ENCODE measurements at places on chromosomes 1 and 21.
A peak's percentile ranks its signal among the peaks of the same experiment; 100 is the strongest.

DNA sequence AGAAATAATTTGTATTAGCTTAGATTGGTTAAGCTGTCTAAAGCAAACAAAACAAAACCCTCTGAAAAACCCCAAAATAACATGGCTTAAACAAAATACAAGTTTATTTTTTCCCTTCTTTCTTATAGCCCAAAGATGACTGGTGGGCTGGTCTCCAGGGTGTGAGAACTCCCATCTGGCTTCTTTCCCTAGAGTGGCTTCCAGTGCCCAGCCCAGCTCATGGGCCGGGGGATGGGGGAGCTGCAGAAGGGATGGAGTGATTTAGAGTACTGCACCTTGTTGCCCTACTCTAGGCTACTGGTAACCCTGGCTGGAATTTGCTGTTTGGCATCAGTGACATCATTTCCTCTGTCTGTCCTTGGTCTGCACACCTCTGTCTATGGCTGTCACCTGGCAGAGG is 223.0 kb downstream of the PBX1 start:
- DNase-seq = no peak

- DNase-seq = no peak
These were observed 722.2 kb downstream of the RWDD3 start for GRCh38 chr1:95956215-95956614.

- no peak for DNase-seq
These were observed 146.3 kb upstream of the C8B start for GRCh38 chr1:57112148-57112547.

GRCh38 chr1:174726167-174726879 is 273.4 kb upstream of the CACYBP start:
- DNase-seq = no peak

DNA sequence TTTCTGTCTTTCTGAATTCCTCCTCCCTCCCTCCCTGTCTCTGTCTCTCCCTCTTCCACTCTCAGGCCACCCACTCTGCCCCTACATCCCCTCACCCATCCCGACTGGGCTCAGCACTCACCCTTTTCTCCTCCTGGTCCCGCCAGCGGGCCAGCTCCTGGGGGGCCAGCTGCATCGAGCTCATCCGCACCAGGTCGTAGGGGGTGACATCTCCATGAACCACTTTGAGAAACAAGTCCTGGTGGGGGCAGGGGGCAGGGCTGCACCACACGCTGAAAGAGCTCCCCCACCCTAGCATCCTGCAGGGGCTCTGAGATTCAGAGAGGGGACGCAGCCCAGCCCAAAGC is 17.8 kb downstream of the SPOCD1 start:
- no peak for DNase-seq

DNA sequence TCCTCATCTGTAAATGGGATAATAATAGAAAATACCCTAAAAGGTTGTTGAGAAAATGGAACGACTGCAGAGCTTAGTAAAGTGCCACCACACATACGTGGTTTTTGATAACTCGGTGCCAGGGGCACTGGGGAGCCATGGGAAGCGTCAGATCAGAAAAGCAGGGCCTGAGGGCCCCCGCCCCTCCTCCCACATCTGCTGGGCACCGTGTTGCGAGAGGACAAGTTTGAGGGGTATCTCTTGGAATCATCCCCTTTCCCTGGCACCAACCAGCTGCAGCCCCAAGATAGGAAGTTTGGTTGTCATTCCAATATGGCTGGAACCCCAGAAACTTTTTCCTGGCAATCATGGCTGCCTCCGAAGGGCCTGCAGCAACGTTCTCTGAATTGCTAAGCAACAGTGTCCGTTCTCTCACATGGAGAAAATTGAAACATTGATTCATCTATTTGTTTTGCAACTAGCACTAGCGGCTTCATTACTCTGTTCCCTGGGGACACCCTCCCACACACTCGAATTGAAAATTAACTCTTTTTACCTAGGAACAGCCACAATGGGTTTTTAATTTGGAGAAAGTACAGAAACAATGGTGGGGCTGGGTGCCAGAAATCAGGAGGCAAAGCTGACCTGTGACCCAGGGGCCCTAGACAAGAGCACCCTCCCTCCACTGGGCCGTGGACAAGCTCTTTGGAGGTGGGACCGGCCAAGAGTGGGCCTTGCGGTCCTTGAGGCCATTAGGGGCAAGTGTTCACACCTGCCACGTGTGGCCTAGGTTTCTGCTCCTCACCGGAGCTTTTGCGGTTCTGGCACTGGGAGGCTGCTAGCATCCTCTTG is 190.0 kb upstream of the VAMP3 start:
- DNase-seq = peak; percentile 12

DNA sequence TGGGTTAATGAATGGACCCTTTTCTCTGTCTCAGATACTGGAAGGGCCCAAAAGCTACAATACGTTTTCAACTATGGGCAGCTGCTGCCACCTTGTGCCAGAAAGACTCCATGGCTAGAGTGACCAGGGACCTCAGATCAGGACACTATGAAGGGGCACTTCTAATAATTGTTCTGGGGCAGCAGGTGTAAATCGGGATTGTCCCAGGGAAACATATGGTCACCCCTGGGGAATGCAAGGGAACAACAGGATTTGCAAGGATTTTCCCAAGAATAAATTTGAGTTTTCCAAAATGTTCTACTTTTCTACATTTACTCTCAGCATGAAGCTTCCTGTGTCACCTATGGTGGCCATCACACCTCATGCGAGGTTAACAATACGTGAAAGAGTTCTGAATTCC is 12.0 kb upstream of the FCAMR start:
- DNase-seq = peak; percentile 23

DNA sequence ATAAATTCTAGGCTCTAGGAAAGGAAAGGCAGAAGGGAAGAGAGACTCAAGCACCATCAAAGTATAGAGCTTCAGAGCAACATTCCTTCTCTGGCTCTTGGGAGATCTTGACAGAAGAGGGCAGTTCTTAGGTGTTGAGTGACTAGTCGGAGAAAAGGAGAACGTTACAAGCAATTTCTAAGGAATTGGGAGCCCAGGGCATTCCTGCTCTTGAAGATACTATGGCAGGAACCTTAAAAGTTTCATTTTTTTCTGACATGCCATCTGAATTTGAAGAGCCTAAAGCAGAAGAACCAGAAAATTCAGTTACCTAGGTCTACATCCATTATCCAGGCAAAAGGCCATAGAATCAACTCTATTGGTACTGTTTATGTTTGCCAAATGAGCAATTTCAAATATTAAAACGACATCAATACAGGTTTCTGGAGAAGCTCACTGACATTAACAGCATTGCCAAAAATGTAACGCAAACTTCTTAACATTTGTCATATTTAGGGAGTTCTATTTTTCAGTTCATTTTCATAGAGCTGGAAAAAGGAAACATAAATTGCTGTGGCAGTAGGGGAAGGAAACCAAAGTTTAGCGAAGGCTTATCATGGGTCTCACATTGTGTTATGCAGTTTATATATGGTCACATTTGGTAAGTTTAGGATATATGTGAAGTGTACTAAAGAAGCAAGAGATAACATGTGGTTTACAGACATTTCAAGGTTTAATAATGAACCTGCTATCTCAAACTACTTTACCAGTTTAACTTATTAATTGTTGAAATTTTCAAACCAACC is 210.1 kb upstream of the NRIP1 start:
- no peak for DNase-seq

- DNase-seq = no peak
These were observed 44.8 kb upstream of the TENT5C start for GRCh38 chr1:117561071-117561470.

GRCh38 chr1:844472-845026 is 79.2 kb upstream of the SAMD11 start:
- no peak for DNase-seq

DNA sequence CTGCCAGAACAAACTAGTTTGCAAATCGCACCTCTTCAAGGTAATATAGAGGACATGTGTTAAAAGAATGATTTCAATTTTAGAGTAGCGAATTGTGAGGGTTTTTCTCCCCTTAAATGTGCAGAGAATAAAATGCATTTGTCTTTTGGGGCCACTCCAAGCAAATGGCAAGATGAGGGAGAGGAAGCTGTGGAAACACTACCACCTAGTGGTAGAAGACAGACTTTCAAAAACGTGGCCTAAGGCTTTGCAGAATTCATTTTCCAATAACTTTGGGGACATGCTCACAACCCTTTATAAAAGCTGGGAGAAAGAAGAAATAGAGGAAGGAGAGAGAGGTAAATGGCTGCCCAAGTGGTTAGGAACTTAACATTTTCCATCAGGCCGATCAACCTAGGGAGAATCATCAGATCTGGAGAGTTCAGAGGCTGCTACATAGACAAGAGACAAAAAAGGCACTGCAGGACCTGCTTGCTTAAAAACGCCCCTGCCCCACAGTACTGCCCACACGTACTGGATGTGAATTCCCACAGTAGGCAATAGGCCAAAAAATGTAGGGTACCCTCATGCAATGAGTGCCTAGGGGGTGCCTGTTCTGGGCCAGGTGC is 15.7 kb upstream of the RCAN1 start:
- DNase-seq = no peak

- DNase-seq = no peak
These were observed 70.7 kb upstream of the USP24 start for GRCh38 chr1:55285834-55286233.

GRCh38 chr1:200311256-200311655 is 98.6 kb downstream of the ZNF281 start:
- DNase-seq = no peak

DNA sequence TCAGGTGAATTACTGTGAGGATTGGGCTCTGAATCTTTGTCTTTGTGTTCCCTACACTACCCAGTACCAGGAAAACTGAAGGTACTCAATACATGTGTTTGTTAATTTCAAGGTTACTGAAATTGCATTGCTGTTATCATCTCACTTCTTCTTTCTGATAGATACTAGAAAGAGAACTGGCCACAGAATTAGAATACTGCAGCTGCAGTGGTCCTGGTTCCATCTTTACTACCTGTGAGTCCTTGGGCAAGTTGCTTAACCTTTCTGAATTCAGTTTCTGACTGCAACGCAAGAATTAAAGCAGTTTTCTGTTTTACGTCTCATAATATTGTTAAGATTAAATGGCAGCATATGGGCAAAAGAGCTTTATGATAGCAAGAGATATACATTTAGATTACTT is 263.5 kb downstream of the LMO4 start:
- DNase-seq = no peak

DNA sequence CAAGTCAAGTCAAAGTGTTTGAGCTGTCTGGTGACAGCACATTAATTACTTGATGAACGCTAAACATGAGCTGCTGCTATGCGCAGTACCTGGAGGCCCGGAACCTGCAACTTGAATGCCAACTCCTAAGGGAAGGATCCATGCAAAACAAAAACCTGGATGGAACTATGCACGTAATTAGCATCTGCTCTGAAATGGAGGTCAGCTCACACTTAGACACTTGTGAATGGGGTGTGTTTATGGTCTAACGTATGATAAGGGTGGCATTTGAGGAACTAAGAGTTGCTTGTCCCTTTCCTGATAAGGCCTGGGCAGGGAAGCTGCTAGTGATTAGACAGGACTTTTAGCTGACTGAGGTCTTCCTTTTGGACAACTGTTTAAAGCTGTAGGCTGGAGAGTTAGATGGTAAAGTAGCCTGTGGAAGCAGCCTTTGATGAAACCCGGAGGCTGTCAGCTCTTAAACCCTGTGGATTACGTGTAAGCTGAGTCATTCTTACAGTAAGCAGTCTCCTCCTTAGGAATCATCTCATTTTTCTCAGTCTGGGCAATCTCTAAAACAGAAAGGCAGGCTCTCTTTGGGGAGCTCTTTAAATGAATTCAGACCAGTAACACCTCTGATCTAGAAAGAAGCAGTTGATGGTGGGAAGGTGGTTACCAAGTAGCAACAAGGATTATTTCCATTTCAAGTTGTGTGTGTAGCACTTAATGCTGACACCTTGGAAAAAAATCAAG is 6.8 kb downstream of the TENT5C start:
- peak; percentile 53 for DNase-seq

DNA sequence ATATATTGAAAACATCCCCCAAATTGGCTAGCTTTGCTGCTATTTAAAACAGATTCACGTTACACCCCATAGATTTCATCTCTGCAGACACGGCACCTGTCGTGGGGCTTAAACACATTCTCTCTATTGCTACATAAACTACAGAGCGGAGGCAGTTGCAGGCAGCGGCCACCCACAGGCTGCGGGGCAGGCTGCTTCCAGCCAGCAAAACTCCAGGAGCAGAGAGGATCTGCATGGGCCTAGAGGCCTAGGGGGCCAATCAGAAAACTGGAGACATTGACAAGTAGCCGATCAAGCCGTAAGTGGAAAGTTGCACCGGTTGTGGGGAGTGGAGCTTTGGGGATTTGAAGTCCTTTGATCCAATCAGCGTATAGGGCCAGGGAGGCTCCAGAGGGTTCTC is 129.0 kb upstream of the KLHDC7A start:
- DNase-seq = no peak

DNA sequence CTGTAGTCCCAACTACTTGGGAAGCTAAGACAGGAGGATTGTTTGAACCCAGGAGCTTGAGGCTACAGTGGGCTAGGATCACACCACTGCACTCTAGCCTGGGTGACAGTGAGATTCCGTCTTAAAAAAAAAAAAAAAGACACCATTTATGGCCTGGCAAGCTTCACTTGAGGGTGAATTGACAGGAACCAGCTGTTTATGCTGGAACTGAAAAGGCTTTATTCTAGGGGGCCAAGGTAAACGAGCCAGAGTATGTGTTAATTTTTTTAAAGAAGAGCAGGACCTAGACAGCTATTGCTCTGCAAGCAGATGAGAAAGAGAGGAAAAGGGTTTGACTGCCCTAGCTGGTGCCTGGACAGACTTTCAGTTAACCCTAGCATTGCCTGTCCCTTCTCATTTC is 37.0 kb downstream of the S100A6 start:
- DNase-seq = no peak
